ENCODE measurements at places on chromosomes 3 and 15. TPM values are rescaled to one million over a fixed set of nuclear protein-coding genes. Genes with fewer than 3 reads are reported as not detected.

GRCh38 chr3:177338697-177339219 lies 141.5 kb upstream of the TBL1XR1 start:
- no peak for DNase-seq

DNA sequence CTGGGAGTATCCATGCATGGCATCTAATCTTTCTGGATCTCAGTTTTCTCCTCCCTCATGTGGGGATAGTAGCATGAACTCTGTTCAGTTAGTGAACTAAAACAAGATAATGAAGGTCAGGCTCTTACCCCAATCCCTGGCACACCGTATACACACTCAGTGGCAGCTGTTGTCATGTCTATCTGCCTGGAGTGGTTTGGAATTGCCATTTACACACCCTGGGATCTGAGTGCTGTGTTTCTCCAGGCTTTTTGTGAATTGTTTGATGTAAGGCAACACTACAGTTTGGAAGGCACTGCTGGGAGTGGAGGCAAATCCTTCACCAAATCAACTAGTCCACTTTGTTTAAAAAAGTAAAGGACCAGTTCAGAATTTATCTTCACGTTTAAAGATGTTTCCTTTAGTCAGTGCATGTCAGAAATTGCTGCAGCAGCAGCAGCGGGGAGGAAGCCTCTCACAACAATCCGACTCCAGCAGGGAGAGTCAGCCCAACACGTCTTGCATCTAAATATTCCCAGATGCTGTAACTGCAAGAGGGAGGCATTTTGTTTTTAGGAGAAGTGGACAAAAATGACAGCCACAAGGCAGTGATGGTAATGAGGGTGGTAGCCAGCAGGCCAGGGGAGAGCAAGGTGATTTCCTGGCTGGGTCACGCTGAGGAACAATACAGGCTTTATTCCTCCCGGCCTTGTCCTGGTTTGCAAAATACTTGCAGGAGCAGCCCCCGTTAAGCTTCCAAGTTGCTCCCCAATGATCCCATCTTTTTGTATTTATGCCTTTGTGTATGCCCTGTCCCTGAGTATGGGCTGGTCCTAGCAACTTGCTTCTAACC lies 128.5 kb upstream of the LRIG1 start:
- DNase-seq, result no peak

CCR3 gene
- 0.29 TPM for total RNA-seq

KLHL40 gene
- total RNA-seq, result not detected

RASL12 gene
- total RNA-seq, result 0.04 TPM
